ENCODE measurements at places on chromosomes 1 and 21.

DNA sequence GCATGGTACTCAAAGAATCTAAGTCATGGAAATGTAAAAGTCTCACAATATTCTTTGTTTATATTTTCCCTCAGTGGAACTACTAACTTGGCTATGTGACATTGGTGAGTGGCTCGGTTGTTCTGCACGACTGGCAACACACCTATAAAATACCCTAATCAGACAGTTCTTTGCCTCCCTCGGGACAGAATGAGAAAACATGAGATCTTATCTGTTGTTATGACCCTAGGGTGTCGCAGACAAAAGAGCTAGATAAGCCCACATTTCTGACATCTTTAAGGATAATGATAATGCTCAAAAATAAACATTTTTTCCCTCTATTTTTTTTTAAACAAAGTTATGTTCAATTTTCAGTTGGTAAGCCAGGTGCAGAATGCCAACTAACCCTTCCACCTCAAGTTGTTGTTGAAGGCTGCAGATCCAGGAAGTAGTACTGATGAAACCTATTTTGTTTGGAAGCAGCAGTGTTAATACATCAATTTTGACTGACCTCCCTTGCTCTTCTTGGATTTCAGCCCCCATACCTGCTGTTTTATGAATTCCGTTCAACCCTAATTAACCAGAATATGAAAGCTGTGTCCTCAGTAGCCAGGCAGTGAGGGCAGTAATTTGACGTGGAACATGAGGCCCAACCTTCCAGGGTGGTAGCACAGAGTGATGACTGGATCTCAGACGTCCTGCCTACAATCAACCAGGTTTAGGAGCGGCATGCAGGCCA is 108.7 kb upstream of the DUSP10 start:
- DNase-seq, result no peak

- DNase-seq, result no peak
Observed at GRCh38 chr1:216805953-216806352, 82.7 kb upstream of the ESRRG start.

GRCh38 chr1:158087320-158087927 is 93.3 kb upstream of the CD1D start:
- DNase-seq, result no peak

GRCh38 chr1:210360852-210361477 is 32.3 kb downstream of the HHAT start:
- no peak for DNase-seq

All from T1000 (cell line).